ENCODE measurements at places on chromosomes 11 and 22.

- DNase-seq, result no peak
Observed at GRCh38 chr11:123137431-123138224, 57.4 kb downstream of the CLMP start.

GRCh38 chr11:94217705-94218104 lies 86.7 kb upstream of the IZUMO1R start:
- no peak for DNase-seq

DNA sequence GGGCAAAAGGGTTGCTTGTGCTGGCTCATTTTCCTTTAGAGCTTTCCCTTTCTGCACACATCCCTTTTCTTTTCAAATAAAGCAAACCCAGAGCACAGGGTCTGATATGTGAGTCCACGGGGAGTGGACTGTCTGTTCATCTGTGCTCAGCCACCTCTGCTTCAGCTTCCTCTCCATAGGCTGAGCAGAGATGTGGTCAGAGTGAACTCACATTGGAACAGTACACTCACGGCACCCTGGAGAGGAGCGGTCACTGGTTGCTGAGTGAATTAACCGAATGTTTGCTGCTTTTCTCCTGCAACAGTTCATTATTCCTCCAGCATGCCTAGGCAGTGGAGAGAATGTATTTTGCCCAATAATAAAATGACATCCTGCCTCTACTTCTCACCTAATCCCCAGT lies 36.3 kb upstream of the CABP7 start:
- no peak for DNase-seq

DNA sequence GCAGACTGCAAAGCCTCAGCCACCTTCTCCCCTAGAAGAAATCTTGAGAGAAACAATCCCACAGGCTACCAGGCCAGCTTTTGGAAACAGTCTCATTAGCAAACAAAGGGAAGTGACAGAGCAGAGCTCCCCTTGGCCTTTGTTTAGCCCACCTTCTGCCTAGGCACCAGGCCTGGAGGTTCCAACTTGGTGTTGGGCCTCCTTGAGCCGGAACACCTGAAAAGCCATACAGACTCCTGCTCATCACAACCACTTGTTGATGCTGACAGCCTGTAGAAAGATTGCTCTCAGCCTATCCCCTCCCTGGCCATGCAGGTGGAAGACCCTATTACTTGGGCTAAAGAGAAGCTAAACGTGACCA lies 26.6 kb downstream of the KCNQ1OT1 start:
- DNase-seq, result no peak

GRCh38 chr22:49550141-49550430 lies 277.6 kb downstream of the BRD1 start:
- DNase-seq, result no peak

- DNase-seq, result no peak
Observed at GRCh38 chr22:27378995-27379394, 422.6 kb downstream of the MN1 start.

DNA sequence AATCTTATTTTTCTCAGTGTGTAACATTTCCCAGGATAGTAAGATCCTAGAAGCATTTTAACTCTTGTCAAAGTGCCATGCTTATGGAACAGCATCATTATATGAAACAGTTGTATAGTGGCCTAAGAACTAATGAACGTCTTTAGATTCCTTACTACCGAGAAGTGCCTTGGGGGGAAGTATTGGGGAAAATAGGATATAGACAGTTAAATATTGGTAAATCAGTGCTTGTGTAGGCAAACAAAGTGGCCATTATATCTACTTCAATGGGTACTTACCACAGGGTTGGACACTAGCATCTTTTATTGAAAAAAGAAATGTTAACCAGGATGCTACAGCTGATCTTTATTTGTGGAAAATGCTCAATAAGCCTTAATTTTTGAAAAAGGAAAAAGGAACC lies 11.3 kb downstream of the FAR1 start:
- DNase-seq, result no peak

DNA sequence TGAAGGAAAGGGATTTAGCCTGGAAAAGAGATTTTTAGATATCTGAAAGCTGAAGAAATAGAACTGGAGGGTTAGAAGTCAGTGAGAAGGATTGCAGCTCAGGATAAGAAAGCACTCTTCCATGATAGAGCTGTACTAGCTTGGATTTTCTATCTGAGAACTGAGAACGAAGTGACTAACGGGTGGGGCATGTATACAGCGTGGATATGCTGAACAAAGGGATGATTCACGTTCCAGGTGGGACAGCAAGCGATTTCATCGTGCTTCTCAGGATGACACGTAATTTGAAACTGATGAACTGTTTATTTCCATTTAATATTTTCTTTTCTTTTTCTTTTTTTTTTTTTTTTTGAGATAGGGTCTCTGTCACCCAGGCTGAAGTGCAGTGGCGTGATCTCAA lies 53.0 kb downstream of the GRAMD1B start:
- DNase-seq, result no peak

DNA sequence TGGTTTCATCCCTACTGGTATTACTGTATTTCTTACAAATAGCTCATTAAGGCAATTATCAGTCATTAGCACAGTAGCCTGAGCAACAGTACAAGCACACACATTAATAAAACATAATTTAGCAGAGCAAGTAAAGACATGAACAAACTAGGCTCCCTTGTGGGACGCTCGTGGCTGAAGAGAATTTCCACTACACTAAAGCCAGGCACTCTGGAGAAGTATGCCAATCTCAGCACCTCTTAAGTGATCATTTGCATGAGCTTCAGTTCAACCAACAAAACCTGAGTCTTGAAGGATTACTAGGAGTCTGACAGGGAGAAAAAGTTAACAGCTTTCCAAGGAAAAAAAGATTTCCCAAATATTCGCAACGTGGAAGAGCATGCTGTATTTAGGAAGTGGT lies 109.1 kb downstream of the LARGE1 start:
- no peak for DNase-seq

- DNase-seq, result no peak
Observed at GRCh38 chr11:128690665-128691101, 3.2 kb upstream of the FLI1 start.

GRCh38 chr11:78786086-78786485 lies 211.4 kb upstream of the NARS2 start:
- DNase-seq, result no peak

GRCh38 chr11:579830-580601 lies 3.7 kb downstream of the PHRF1 start:
- DNase-seq, result no peak

DNA sequence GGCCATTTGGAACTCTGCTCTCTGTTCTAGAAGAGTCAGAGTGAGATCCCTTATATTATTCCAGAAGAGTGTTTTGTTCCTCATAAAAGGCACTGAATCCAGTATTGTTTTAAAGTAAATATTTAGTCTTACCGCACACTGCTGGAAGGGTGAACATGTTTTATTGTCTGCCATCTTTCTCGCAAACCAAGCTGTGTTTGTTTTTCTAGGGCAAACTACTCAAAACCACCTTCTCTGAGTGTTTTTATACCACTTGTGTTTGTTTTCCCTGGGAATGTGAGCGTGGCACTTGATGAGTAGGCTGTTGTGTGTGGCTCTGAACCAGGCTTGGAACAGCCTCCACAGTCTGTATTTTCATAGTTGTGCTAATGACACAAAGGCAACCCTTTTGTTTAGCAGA lies 89.8 kb downstream of the DBX1 start:
- DNase-seq, result no peak

- DNase-seq, result no peak
Observed at GRCh38 chr11:40819230-40819629, 640.2 kb downstream of the LRRC4C start.

DNA sequence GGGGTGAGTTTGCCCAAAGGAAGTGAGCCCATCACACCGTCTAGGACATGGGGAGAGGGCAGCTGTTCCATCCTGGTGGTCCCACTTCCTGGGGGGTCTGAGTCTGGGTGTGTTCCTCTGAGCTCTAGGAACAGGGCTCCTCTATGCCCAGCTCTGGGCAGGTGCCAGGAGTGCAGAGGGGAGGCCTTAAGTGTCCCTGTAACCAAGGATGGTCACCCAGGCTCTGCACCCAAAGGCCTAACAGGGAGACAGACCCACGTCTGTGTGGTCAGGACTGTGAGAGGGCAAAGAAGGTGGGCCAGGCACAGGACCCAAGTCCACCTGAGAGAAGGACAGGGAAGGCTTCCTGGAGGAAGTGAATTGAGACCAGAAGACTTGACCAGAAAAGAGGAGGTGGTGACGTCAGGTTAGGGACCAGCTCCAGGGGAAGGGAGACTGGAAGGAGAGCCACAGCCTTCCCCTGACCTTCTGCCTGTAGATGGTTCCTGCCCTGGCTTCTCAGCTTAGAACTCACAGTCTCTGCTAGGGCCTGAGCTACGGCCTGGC lies 11.3 kb upstream of the TCF20 start:
- no peak for DNase-seq

GRCh38 chr22:35479985-35480550 lies 60.6 kb upstream of the RASD2 start:
- DNase-seq, result no peak

- no peak for DNase-seq
Observed at GRCh38 chr11:10091314-10092045, 202.5 kb downstream of the SBF2 start.

GRCh38 chr11:87259736-87260135 lies 222.0 kb downstream of the TMEM135 start:
- DNase-seq, result no peak

DNA sequence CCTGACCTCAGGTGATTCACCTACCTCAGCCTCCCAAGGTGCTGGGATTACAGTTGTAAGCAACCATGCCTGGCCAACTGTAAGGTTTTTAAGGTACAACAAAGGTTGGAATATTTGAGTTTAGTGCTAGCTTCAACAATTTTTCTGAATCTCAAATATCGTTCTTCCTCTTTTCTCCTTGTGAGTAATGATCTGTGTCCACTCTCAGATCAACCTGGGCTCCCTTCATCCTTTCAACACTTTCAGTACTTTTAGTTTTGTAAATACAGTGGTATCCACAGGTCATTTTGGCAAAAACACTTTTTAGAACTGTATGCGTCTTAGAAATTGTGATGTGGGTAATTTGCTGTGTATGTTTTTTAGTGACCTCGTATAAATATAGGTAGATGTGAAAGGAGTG lies 7.9 kb downstream of the PACS1 start:
- no peak for DNase-seq

GRCh38 chr22:42307806-42308563 lies 37.5 kb upstream of the TCF20 start:
- no peak for DNase-seq

DNA sequence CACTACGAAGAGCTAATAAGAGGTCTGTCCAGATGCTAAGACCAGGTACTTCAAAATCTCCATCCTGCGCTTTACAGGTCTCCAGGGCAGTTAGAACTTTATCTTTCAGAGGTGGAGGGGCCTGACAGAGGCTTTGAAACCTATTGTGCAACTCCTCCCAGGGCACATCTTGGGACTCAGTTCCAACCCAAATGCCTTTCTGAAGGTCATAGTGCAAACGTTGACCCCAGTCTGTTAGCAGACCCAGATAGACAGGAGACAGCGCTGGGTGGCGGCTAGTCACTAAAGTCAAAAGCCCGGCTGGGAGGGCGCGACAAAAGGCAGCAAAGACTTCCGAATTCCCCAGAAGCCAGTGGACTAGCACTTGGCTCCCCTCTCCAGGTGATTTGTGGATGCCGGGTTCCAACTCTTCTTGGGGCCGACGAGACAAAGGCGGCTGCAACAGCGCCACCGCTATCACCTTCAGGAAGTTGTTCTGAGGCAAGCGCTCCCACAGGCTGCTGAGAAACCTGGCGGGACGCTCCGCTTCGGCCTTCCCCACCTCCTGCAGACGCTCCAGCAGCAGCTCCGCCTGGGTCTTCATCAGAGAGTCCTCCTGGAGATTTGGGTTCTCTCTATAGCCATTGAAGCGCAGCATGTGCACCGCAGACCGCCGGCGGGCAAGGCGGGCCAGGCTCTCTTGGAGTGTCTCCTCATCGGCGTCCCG lies 728 bp downstream of the FANCF start:
- DNase-seq, result peak; percentile 15

- no peak for DNase-seq
Observed at GRCh38 chr11:88059326-88059725, 115.9 kb downstream of the RAB38 start.

DNA sequence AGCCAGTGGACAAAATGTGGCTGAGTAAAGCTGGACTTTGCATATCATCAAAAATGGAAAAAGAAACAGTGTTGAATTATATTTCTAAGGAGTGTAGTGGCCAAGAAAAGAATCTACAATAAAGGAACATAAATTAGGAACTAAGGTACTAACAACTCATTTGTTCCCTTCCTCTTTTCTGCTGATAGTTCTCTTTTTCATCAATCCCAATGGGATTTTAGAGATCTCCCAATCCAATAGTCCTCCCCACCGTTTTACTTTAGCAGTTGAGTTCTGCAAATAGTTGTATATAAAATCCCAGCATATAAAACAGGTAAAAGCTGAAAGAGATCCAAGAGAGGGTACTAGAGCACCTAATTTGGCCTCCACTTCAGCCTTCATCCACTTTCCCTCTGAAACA lies 2.0 kb downstream of the PRCP start:
- DNase-seq, result no peak

- no peak for DNase-seq
Observed at GRCh38 chr11:95849087-95849825, 59.0 kb downstream of the CEP57 start.

- DNase-seq, result peak; percentile 50
Observed at GRCh38 chr11:3049430-3050243, 7.6 kb downstream of the CARS1 start.

- no peak for DNase-seq
Observed at GRCh38 chr22:40023341-40023841, 28.6 kb downstream of the FAM83F start.

DNA sequence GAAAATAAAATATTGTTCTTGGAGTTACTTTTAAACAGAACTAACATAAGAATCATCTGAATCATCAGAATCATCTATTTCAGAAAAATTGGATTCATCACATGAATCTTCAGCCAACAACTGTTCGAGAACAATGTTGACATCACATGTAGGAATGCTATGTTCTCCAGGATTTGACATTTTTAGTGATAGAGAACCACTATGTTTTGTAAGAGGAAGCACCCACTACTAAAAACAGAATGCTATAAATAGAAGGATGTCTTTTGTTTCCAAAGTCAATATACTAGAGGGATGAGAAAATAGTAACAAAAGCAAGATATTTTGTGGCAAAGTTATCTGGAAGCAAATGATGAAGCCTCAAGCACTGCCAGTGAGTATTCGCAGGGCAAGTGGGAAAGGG lies 263.4 kb upstream of the DDI1 start:
- DNase-seq, result no peak

DNA sequence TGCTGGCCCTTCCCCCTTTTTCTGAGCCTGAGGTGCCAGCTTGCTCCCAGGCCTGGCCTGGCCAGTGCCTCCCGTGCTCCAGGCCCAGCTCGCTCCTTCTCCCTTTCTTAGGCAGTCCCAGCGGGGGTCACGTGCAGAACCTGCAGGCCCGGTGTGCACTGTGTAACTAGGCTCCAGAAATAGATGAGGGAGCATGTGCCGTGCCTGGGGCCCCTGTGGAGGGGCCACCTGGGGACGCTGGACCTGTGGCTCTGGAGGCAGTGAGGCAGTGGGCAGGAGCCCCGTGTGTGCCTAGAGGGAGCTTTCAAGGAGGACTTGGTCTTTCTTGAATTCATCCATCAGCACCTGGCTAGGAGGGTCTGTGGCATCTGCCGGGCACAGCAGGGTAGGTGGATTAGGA lies 11.5 kb downstream of the PTDSS2 start:
- no peak for DNase-seq
